8988T (cell line): ENCODE measurements at places on chromosomes 3 and 15.

- DNase-seq: no peak
These were observed 14.7 kb upstream of the TMEM87A start for GRCh38 chr15:42287931-42288330.

GRCh38 chr3:136644212-136644611, 108.0 kb downstream of the STAG1 start:
- no peak for DNase-seq

DNA sequence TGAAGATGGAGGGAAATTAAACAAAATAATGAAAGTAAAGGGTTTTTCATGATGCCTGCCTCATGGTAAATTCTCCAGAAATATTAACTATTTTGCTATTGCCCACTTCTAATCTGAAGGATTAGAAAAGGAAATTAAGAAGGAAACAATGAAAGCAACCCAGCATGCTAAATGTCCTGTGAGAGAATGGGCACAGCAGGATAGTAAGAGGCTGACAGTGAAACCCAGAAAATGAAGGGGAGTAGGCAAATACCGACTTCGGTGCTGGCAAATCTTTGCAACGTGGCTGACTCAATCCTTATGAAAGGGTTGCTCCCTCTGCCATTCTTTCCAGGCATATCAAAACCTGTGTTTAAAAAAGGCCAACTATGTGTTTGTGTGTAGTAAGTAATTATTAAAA, 147.5 kb upstream of the SYNPR start:
- no peak for DNase-seq

- DNase-seq: no peak
These were observed 29.7 kb downstream of the XYLB start for GRCh38 chr3:38376098-38376816.

- DNase-seq: no peak
These were observed 46.6 kb downstream of the KLF13 start for GRCh38 chr15:31373096-31373865.

DNA sequence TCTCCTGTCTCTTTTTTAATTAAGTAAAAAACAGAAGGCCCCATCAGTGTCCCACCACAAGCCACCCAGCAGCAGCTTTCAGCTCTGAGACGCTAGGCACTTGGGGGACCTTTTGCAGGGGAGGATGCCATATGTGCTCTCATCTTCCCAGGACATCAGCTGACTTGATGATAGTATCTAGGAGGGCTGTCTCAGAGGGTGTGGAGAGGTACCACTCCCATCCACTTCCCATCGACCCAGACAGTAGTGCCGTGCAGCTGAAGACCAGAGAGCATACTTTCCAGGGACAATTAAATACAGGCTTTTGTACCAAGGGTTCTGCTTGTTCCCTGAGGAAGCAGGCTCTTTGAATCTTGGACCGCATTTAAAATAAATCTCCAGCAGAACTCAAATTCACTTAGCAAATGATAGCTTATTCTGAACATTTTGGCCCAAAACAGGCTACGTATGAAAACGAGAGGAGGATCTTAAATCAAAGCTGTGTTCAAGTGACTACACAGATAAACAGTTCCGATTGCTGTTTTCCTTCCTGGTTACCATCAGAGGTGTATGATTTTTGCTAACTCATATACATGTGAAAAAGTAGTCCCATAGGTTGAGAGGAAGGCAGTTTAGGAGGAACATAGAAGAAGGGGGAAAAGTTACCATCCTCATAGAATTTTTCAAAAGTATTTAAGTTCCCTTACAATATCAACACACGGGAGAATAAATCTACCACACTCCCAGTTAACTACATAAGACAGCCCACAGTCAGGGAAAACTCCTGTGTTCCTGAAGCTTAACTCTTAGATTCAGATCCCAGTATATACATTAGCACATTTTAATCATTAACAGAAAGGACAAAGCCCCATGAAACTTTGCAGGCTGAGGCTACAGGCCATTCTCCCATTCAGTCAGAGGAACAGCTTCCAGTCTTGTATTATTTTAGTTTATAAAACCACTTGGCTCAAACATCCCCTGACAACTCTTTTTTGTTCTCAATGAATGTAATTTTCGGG, 9.5 kb downstream of the WNT5A start:
- no peak for DNase-seq

DNA sequence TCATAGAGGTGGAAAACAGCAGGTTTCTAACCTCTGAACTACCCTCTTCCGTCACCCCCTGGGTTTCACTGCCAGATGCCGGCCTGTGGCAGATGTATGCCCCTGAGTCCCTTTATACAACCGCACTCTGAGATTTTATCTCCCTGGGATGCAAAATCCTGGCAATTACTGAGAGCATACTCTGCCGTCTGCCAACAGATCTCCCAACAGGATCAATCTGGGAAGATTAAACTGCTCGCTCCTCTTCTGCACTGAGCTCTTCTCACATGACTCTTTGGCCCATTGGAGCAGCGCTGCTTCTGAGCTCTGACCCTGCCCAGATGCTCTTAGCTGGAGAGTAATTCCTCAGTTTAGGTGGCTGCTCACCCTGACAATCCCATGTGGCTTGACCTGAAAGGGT, 133.2 kb downstream of the LIPC start:
- no peak for DNase-seq

GRCh38 chr15:25529774-25530173, 91.0 kb upstream of the UBE3A start:
- no peak for DNase-seq

GRCh38 chr15:61119556-61119955, 109.5 kb downstream of the RORA start:
- DNase-seq: no peak

GRCh38 chr3:55549177-55549576, 62.1 kb upstream of the WNT5A start:
- no peak for DNase-seq
